T-helper 9 cell (primary cell): ENCODE measurements at places on chromosomes 7 and 10.

DNA sequence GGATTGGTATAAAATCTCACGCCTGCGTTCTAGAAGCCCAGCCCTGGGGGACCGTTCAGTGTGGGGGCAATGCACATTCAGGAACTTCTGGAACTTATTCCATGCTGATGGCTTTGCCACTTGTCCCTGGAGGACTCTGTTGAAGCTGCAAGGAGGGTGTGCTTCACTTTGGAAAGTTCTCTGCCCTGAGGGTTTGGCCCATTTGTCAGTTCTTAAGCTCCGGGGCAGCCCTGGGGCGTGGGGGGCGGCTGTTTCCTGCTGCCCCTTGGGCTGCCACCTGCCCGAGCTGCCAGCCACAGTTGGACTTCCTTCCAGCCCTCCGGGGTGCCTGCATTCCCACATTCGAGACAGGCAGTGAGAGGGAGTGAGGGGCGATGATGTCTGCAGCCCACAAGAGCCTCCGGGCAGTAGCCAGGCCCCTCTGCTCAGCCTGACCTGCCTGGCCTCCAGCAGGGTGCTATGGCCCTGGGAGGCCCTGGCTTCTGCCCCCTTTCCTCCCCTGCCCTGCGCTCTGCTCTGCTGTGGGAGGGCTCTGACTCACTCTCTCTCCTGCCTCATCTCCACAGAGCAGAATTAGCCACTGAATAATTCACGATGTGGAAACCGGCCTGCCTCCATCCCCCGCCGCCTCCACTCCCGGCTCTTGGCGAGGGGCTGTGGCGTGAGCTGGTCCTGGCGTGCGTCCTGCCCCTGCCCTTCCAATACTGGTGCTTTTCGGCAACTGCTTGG lies 1.9 kb downstream of the TTYH3 start:
- no peak for DNase-seq

GRCh38 chr7:91293136-91293535 lies 28.9 kb downstream of the FZD1 start:
- DNase-seq: no peak

GRCh38 chr10:6269953-6270867 lies 67.5 kb downstream of the PFKFB3 start:
- peak; percentile 56 for DNase-seq

- no peak for DNase-seq
Measured at GRCh38 chr10:50575477-50576244, 48.1 kb downstream of the SGMS1 start.

- DNase-seq: no peak
Measured at GRCh38 chr10:123156078-123156477, 1.9 kb downstream of the BUB3 start.

DNA sequence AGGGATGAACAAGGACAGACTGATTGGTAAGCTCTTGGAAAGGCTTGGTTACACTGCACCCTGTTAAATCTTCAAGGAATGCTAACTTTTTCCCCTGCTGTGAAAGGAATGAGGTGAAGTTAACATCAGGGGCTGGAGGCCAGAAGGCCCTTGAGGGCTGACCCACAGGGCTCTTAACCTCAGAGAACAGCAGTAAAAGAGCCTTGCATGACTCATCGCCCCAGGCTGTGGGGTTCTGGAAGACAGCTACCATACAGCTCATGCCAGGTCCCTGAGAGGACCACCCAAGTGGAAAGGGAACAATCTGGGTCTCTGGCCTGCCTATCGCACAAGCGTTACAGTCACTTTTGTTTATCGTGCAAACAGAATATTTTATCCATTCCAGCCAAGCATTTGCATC lies 54.4 kb downstream of the CYP2C9 start:
- DNase-seq: no peak
